ENCODE measurements at places on chromosomes 4 and X.

- no peak for DNase-seq
Measured at GRCh38 chr4:35772291-35772690, 472.0 kb downstream of the ARAP2 start.

DNA sequence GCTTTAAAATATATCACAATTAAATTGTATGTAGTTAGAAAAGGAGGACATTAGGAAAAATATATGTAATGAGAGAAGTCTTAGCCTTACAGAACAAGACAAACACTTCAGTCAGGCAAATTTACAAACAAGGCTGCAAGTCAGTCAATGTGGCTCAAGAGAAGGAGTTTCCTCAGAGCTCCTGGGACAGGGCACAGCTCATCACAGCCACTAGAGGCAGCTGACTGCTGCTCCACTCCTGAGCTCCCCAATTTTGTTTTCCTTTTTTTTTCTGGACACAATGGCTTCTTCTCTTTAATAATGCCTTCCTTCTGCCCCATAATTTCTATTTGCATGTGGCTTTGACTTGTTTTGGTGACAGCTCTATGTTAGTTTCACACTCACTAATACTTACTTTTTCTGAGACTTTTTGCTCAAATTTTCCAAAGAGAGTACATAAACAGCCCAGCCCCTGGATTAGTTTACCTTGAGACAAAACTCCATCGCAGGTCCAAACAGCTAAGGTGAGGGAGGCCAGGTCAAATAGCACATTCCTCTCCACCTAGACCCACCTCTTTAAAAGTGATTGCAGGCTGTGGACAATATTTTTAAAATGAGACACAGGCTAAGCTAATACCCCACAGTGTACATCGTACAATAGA, 850.4 kb upstream of the FRG1 start:
- no peak for DNase-seq

DNA sequence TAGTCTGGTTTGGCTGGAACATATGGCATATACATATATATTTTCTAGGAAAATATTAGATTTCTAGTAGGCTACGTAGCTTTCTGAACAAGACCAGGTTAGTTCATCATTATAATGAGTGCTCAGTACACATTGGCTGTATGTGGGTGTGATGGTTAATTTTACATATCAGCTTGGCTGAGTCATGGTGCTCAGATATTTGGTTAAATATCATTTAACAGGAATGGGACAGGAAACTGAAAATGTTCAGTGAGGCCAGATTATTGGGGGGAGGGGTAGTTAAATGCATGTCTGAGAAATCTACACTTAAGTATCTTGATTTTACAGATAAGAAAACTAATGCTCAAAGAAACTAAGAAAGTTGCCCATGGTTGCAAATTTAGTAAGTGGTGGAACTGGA, 160.1 kb downstream of the RBMX2 start:
- no peak for DNase-seq

GRCh38 chr4:140309124-140309870, 64.1 kb upstream of the SCOC start:
- DNase-seq: peak; percentile 18

GRCh38 chr4:147284256-147284835, 196.6 kb upstream of the EDNRA start:
- no peak for DNase-seq
